ENCODE measurements at places on chromosomes 4 and X.

- DNase-seq = no peak
Observed at GRCh38 chr4:189053621-189054020, 887.1 kb upstream of the FRG1 start.

DNA sequence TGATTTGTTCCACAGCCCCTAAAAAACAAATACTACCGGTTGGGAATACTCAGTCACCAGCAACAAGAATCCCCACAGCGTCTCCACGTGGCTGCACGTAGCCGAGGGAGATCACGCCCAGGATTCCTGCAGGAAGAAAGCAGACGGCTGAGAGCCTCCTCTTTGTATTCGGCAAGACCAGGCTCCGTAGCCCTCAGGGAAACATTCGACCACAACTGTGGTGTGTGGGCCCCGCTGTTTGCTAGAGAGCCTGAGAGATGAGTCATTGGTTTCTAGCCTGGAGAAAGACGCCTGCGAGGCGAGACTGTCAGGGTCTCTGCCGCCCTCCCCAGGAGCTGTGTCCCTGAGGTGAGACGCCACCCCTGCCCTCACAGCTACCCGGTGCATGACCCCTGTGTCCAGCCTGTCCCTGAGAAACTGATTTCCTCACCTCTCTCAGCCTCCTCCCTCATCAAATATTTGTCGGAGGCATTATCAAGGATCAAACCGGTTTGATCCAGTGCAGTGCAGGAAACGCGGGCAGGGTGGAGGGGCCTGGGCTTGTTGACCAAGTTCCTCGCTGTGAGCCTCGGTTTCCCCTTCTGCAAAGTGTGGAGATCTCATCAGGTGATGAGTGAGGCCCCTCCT, 4.7 kb upstream of the S100P start:
- peak; percentile 83 for DNase-seq

DNA sequence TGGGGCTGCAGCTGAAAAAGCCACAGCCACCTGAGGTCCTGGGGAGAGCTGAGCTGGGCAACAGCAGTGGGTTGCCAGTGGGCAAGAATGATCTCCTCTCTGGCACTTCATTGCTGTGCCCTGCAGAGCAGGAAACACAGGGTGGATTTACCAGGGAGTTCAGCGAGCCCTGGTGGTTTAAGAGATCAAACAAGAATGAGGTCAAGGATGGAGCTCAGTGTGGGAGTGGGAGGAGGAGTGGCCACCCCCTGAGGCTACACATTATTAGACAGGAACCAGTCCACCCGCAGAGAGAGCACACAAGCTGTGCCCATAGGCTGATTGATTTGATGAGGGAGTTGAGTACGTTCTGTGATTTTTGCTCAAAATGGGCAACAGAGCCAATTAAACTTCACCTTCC, 47.3 kb downstream of the FRMPD3 start:
- no peak for DNase-seq

- DNase-seq = no peak
Observed at GRCh38 chr4:39541987-39542610, 14.9 kb upstream of the UGDH start.

DNA sequence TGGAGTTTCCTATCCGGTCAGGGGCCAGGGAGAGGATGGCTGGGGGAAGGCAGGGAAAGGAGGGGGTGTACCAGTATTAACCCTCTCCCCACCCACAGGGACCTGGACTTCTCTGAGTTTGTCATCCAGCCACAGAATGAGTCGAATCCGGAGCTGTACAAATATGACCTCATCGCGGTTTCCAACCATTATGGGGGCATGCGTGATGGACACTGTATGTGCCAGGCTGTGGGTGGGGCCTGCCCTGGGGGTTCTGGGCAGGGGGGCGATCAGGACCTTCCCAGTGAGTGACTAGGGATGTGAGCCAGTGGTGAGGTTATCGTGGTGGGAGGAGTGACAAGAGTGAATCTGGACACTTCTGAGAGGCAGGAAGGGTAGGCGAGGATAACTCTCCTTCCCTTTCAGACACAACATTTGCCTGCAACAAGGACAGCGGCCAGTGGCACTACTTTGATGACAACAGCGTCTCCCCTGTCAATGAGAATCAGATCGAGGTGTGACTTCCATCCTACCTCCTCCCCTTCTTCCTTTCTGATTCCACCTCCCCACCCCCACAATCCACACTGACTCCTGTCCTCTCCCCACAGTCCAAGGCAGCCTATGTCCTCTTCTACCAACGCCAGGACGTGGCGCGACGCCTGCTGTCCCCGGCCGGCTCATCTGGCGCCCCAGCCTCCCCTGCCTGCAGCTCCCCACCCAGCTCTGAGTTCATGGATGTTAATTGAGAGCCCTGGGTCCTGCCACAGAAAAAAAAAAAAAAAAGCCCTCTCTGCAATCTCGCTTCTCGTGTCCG, 14.6 kb downstream of the USP11 start:
- no peak for DNase-seq

Data from stimulated activated CD4-positive, alpha-beta T cell treated with anti-CD3 and anti-CD28 coated beads, Interleukin-4, amount 100 ng/mL, for 24 hours (primary cell).